ENCODE measurements at places on chromosomes 7 and 10.

DNA sequence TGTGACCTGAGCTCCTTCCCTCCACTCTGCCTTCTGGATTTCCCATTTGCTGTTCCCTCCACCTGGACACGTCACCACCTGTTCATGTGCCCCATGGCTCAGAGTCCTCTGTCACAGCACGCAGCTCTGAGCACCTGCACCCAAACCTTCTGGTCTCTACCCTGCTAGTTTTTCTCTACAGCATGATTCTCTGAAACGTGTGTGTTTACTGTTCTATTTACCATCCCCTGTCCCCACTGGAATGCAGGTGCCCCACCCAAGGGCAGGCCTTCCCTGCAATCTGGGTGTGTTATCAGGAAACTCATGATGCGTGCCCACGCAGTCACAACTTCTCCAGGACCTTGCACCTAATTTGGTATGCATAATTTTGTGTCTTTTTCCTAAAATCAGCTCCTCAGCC is 284.4 kb upstream of the IGFBP3 start:
- no peak for DNase-seq

- no peak for DNase-seq
Measured at GRCh38 chr10:65911151-65911835, 1014.5 kb upstream of the LRRTM3 start.

DNA sequence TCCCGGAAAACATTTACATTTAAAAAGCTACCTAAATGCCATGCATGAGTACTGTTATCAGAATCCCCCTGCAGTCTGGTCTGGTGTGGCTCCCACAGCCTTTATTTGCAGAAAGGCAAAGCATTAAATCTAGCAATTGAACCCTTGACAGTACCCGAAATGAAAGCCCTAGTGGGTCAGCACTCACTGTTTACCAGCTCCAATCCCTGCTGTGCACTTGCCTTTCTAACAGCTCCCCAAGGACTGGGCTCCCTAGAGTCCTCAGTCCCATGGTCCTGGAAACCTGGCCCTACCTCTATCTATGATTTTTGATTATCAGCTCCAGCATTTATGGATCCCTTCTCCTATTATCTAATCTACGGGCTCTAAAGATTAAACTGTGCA is 1.9 kb upstream of the MACC1 start:
- DNase-seq, result no peak

DNA sequence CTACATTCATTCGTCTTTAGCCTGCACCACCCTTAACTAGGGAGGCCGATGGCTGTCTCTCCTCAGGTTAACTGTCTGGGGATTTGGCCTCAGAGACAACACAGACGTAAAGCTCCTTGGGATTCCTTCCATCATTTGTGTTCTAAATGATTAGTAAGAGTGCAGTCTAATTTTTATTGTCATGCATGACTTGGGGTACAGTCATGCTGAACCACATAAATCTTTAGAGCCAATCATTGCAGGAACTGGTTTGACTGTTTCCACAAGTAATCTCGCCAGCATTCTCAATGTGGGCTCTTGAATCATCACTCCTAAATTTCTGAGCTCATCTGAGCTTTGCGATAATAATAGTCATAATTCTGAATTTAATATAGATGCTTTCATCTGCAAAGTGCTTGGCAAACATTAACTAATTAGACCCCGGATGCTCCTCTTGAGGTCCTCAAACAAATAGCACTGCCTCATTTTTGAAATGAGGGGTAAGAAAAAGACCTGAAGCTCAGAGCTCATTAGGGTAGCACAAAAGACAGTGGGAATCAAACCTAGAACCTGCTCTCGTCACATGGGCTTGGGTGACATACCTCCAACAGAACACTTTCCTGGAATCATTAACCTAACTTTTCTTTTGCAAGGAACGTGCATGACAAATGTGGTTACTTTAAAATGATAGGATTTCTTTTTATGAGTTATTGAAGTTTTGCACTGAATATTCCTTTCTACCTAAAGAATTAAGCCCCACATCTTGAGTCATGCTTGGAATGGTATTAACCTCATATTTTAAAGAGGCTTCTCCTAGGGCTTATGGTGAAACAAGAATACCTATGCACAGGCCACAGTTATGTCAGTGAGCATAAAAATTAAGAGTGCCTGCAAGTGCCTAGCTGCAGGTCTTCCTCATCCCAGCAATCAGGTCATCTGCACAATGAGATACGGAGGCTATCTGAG is 118.9 kb upstream of the NRP1 start:
- no peak for DNase-seq
